NCI-H1694 (cell line): ENCODE measurements at places on chromosomes 6 and 20.
A peak's percentile ranks its signal among the peaks of the same experiment; 100 is the strongest.

GRCh38 chr20:33232486-33233072, 3.2 kb upstream of the BPIFA1 start:
- DNase-seq: no peak

- DNase-seq: no peak
Observed at GRCh38 chr6:137202078-137202477, 17.1 kb downstream of the IFNGR1 start.

DNA sequence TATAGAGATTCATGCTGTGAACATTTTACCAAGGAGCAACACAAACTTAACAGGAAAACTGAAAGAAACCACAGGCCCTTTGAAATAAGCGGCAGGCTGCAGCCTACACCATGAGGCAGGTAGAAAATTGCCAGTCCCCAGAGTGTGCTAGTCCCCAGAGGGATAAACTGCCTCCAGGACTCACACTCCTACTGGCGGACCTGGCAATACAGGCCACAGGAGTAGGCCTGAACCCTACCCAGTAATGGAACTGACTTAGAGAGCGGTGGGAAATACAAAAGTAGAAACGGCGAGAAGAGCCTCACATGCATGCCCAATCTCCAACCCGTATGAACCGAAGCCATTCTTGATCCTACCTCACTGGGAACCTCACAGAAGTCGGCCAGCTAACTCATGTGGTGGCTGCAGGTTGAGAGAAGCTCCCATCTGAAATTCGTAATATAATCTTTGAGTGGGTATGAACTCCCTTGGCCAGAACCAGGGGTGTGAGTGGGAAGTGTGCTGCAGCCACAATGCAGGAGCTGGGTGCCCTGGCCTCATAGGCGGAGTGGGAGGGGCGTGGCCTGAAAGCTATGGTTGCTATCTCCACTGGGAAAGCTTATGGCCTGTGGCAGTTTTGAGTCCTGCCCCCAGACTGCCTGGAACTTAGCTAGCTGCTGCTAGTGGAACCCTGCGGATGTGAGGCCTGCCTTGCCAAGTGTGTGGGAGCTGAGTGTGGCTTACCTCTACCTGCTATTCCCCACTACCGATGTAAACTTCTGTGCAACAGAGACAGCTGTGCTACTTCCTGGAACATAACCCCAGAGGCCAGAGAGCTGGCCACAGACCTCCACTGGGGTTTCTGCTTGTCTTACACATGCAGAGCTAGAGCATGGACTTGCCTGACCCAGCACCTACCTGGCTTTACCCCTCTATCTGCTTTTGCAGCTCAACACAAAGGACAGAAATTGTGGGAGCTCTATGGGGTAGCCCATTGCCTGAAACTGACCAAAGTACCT, 146.5 kb upstream of the COL21A1 start:
- DNase-seq: no peak

- no peak for DNase-seq
Observed at GRCh38 chr6:28523241-28523622, 2.4 kb upstream of the GPX5 start.

- DNase-seq: no peak
Observed at GRCh38 chr6:99390896-99391295, 3.1 kb downstream of the COQ3 start.

GRCh38 chr20:11852811-11853210, 64.9 kb upstream of the BTBD3 start:
- DNase-seq: no peak

DNA sequence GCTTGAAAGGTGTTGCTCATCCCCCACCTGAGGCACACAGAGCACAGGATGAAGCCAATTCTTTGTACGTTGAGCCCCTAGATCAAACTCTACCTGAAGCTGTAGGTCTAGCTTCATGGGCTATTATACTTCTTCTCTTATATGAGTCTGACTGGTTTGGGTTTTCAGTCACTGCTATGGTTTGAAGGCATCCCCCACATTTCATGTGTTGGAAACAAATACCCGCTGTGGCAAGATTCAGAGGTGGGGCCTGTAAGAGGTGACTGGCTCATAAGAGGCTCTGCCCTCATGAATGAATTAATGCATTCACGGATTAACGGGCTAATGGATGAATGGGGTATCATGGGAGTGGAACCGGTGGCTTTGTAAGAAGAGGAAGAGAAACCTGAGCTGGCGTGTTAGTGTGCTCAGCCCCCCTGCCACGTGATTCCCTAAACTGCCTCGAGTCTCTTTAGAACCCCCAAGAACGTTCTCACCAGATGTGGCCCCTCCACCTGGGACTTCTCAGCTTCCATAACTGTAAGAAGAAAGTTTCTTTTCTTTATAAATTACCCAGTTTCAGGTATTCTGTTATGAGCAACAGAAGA, 39.2 kb downstream of the PREX1 start:
- DNase-seq: no peak

GRCh38 chr6:151101816-151102694, 137.7 kb upstream of the AKAP12 start:
- no peak for DNase-seq

DNA sequence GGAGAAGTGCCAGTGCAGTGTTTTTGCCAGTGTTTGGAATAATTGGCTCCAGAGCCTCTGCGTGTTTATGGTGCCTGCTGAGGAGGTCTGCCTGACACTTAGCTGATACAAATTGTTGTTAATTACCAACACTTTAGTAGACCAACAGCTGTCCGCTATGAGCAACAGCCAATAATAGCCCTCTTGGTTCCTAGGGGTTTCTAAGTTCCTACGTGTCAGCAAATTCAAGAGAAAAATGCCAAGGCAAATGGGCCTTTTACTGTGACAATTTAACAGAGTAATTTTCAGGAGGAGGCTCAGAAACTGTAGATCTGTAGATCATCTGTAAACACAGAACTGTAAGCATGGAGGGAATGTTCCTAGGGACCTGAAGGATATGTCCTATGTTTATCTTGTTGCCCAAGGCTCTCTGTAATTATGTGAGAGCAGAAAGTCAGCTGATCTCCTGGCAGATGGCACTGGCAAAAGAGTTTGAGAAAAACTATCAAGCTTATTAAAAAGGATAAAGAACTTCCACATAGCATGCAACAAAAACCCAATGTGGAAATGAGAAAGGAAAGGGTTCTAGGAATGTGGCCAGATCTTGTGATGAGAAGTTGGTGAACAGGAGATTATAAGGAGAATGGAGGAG, 157.7 kb downstream of the GJA1 start:
- no peak for DNase-seq

- DNase-seq: no peak
Observed at GRCh38 chr6:35634316-35634715, 54.4 kb downstream of the FKBP5 start.

GRCh38 chr6:11804701-11805100, 26.1 kb upstream of the ADTRP start:
- no peak for DNase-seq

DNA sequence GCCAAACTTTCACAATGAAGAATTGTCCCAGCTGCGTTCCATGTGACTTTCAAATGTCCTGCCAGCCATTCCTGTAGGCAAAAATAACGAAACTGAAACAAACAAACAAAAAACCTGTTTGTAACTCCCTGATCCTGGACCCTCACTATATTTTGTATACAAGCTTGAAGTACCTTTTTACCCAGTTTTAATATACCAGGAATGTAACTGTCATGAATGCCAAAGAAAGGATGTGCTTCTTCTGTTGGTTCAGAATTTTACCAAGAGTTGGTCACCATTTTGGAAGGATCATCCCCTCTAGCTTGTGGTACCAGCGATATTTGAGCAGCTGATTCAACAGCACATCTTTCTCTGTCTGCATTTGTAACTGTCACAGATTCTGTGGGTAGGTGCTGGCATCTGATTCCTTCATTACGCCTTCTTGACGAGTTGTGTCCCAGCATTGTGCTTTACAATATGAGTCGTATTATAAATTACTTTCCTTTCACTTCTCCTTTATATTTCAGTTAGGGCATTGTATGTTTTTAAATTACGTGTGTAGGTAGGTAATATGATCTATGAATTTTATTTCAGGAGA, 93.9 kb downstream of the DLGAP4 start:
- no peak for DNase-seq

DNA sequence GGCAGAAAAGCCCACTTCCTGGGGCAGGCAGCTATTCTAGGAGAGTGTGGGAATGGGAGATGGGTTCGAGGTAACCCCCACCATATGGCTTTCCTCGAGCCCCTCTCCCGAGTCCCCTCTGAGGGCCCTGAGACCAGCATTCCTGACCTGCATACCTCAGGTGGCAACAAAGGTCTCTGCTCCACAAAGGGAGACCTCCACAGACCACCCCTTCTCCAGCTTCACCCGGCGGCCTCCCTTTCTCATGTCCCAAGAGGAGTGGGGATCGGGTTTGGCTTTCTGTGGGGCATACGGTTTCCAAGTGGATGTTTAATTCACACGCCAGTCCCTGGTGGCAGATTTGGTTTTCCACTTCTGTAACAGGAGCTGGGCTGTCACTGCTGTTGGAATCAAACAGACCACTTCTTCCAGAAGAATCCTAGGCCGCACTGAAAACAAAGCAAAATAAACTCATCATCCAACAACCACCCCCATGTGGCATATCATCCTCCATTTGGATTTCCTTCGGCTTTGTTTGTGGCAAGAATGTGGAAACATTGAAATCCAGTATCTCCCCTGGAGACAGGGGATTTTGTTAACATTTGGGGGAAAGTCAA, 83.2 kb downstream of the DLL1 start:
- DNase-seq: no peak

- no peak for DNase-seq
Observed at GRCh38 chr6:138774370-138774769, 801 bp downstream of the CCDC28A start.

DNA sequence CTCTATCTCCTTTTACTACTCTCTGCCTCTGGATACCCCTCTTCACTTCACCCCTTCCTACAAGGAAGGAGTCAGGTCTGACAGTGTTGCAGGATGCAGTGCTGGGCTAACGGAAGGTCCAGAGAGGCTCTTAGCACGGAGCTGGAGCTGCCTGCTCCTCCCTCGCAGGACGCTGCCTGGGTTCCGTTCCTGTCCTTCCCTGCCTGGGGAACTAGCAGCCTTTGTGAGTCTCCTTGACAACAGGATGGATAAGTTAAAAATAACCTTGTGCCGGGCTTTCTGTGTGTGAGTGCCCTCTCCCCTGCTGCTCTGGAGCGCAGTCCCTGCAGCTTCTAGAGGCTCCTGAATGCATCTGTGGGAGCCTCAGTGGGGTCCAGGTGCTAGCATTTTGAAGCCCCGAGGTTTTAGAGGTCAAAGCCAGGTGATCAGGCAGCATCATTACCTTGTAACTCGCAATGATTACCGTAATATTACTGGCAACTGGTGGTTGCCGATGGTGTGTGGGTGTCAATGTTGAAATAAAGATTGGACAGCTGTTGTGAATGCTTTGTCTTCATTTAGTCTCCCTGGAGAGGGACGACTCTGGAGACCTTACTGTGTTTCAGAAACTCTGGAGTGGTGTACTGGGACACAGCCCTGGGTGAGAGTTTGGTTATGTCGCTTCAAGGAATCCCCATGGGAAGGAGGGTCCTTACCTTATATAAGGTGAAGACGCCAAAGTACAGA, 44.4 kb downstream of the CDS2 start:
- peak; percentile 20 for DNase-seq

DNA sequence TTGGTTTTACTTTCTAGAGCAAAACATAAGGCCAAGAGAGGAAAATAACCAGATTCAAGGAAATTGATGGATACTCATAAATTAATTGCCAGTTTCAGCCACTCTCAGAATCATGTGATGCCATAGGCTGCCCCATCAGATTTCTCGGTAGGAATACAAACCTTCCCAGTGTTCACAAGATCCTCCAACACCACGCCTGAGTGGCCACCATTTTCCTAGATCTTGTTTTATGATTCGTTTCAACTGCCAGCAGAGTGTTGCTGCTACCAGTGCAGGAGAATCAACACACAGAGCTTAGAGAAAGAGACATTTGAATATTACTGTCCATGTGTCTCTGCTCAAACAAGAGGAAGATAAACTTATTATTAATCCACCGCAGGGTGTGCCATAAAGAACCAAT, 434.2 kb upstream of the CDH4 start:
- no peak for DNase-seq

DNA sequence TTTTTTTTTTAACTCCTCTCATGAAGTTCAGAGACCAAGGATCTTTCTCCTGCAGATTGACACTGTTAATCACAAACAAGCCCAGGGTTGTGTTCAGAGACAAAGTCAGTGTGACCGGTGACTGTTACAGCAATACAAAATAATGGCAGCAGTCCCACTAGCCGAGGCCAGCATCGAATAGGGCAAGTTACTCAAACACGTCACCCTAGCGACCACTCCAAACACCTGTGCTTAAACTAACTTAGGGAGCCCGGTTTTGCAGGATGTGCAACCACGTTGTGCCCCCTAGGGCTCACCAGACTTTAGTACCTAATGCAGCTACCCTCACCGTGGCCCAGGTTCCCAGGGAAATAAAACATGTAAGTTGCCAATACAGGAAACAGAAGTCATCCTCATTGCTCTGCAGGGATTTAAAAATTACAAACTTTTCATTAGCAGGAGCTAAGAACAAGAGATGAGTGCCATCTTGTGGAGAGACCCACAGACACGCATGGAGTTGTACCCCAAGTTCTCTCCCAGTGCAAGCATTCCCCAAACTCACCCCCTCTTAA, 38.1 kb downstream of the FAM50B start:
- no peak for DNase-seq

DNA sequence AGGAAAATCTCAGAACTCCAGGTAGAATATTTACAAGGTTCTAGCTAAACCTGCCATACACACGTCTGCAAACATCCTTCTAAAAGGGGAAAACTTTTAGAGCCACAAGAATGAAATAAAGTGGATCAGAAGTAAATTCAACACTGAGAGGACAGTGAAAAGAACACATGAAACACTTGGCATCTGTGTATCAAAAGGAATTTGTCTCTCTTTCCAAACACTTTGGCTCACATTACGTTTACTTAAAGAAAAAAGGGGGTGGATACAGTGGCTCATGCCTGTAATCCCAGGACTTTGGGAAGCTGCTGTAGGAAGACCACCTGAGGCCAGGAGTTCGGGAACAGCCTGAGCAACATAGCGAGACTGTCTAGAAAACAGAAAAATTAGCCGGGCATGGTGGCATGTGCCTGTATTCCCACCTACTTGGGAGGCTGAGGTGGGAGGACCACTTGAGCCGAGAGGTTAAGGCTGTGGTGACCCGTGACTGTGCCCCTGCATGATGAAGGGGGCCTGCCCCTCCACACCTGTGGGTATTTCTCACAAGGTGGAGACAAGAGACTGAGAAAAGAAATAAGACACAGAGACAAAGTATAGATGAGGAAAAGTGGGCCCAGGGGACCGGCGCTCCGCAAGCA, 35.4 kb downstream of the NINL start:
- DNase-seq: no peak

- DNase-seq: no peak
Observed at GRCh38 chr20:44411757-44412401, 56.4 kb downstream of the HNF4A start.

GRCh38 chr6:43915986-43916923, 146.2 kb downstream of the VEGFA start:
- DNase-seq: no peak

GRCh38 chr20:60031107-60031506, 72.9 kb downstream of the CDH26 start:
- DNase-seq: no peak
